ENCODE measurements at places on chromosomes 3 and 15.
A peak's percentile ranks its signal among the peaks of the same experiment; 100 is the strongest.

DNA sequence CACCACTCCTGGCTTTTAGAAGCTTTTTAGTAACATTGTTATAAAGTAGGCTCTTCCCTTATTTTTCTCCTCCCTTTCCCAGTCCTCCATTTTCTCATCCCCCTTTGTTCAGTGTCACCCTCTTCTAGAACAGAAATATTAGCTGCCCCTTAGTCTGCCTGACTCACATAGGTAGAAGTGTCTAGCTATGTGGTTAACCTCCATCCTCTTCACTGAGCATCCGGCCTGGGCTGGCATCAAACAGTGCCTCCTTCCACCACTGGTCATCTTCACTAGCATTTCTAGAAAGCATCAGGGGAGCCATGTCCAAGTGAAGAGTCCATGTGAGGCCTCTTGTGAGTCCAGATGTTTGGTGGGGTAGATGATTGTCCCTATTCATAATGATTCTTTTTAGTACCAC, 70.0 kb upstream of the SKOR1 start:
- no peak for DNase-seq

DNA sequence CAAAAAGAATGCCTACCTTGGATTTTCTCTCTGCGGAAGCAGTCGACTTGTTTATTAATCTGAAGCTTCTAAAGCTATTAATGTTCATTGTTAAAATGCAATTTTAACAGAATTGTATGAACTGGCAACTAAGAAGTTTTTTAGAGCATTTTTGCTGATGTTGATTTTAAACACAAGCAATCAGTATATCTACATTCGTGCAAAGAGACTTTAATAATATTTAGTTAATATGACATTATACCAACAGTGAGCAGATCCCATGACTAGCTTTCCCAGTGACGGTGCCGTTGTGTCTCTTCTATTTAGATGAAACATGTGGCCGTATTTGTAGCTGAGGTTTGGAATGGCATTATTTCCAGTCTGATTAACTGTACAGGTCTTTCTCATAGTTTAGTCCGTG, 88.0 kb downstream of the PEX5L start:
- DNase-seq: no peak

DNA sequence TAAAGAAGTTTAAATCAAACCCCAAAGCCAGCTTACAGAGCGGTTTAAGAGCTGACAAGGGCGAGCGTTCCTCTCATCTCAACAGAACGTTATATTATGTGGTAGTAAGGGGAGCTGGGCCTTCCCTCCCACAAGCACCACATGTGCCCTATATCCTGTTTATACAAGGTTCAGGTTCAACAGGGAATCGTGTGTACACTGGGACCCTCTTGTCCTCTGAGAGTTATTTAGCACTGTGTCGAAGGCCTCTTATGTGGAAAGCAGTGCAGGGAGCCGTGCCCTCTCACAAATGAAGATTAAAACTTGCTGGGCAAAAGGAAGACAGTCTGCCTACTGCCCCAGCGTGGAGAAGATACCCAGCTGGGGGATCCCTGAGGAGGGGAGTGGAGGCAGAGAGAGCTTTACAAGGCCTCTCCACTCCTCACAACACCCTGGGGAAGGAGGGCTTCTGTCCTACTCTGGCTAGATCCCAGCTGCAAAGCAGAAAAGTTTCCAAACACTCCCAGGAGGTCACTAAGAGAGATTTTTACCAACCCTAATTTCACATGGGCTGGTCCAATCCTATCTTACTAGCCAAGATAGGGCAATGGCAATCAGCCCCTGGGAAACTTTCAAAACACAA, 2.9 kb downstream of the TLE3 start:
- DNase-seq: no peak

GRCh38 chr15:80536716-80537115, 132.5 kb downstream of the ARNT2 start:
- no peak for DNase-seq

- DNase-seq: no peak
Measured at GRCh38 chr3:195282961-195283360, 12.0 kb upstream of the XXYLT1 start.

- DNase-seq: no peak
Measured at GRCh38 chr15:55958349-55958748, 35.1 kb downstream of the NEDD4 start.

- DNase-seq: no peak
Measured at GRCh38 chr3:134462331-134462941, 23.3 kb downstream of the ANAPC13 start.

- no peak for DNase-seq
Measured at GRCh38 chr3:153928851-153929250, 192.3 kb upstream of the ARHGEF26 start.

GRCh38 chr15:49370782-49371181, 52.3 kb upstream of the FGF7 start:
- no peak for DNase-seq

DNA sequence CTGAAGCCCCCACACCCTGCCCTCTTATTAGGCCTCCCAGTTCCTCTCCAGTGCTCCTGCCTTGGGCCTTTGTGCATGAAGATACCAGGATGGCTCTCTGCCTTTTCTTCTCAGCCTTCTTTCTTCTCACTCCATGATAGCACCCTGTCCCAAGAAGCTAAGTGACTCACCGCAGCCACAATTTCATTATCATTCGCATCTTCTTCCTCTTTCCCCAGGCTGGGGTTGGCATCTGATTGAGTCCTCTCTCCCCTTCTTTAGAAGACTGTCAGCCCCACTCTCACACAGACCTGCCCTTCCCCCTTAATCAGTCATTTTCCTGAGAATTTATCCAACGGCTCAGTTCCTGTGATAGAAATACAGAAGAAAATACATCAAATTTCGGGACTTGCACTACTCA, 102.0 kb downstream of the STAC start:
- DNase-seq: no peak

DNA sequence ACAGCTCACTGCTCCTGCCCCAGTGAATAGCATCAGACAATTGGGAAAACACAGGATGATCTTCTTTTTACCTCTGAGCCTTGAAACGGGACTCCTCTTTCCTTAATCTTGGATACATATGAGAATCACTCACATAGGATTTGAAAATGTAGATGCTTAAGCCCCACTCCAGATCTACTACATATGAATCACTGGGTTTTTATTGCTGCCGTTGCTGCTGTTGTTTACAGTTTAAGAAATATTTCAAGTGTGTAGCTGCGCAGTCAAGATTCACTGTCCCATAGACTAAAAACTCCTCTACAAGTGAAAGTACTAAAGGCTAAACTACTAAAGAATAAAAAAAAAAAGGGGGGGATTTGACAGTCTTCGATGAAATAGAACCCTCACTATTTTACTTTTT, 765.9 kb downstream of the NTRK3 start:
- no peak for DNase-seq

GRCh38 chr3:132071043-132071442, 36.2 kb upstream of the CPNE4 start:
- DNase-seq: no peak

DNA sequence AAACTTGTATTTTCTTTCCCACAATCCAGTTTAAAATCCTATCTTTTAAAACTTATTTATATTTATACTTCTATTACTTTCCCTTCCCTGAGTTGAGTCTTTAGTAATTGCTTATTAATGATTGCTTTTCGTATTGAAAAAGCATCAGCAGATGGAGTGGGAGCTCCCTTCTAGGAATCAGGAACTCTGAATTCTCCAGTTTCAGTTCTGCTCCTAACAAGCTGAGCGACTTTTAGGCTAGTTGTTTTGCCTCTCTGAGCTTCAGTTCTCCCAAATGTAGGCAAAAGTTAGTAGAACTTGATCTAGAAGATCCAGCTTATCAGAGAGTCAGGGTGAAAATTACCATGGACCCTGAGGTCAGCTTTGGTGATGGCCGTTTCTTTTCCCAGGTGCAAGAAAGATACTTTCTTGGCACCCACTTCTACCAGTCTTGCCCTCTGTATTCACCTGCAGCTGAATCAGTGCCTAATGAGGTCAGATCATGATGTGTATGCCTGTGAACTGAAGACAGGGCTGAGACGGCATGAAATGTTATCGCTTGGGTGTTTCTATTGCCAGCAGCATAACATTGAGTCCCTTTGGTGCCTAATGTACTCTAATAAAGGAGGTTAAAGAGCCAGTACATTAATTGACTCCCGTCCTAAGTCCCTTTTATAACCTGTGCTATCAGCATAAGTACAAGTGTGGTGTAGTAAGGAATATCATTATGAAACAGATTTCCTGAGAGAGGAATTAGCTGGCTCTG, 194.5 kb upstream of the TBC1D5 start:
- DNase-seq: no peak

DNA sequence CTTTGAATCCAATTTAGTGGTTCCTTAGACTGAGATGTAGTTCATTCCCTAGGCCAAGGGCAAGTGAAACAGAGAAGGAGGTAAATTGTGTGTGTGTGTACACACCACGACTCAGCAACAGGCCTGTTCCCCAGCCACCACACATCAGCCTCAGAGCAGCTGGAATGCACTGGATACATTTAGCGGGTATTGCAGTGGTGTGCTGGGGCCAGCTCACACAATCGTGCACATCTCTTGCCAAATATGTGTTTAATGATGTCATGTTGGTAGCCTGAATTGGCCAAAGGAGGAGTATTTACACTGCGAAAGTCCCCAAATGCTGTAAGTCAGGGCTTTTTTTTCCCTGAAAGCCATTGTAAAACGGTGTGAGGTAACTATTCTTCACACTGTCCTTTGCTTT, 82.3 kb downstream of the RBPMS2 start:
- no peak for DNase-seq

GRCh38 chr15:59751552-59752413, 62.7 kb upstream of the BNIP2 start:
- no peak for DNase-seq

DNA sequence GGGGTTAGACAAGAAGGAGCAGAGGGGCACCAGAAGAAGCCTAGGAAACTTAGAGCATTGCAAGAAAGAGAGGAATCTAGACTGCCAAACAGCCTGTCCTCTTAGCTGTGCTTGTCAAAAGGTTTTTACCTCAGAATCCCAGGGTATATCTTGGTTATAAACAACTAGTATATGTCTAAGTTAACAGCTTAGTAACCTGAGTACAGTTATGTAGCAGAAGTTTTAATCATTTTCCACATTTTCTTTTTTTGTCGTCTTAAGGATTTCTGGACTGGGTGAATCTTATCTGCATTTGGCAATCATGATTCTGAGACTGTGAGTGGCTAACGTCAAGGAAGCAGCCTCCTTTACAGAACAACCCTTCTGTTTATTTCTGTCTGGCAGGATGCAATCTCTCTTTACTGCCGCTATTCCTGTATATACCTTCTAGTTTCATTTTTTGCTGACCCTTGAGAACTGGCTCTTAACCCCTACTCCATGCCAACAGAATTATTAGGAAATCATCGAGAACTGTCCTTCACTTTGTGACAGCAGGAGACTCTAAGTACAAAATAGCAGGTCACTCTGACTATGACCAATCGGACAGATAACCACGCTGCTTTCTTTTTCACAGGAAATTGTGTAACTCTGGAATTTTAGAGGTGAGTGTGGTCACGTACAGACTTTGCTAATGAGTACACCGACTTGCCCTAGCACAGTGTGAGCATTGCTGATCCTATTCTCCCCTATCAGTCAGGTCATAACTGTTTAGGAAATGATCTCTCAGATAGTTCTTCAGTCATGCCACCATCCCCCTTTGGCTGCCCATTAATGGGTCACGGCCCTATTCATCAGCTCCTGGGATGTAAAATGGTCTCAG, 3.3 kb upstream of the CP start:
- DNase-seq: peak; percentile 19

- DNase-seq: no peak
Measured at GRCh38 chr3:27340534-27340933, 28.6 kb downstream of the NEK10 start.

DNA sequence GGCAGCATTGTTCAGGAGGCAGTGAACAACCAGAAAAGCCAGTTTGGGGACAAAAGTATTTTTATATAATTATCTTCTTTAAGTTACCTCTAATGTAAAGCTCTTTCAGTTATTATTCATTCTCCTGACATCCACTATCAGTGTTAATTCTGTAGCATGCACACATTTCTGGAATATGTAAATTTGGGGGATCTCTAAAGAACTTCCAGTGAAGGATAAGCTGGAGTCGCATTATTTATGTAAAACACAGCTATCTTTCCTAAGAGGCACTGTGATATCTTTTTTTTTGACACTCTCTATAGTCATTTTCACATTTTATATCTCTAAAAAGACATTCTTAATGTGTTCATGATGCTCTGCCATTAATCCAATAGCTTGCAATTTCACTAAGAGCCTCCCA, 26.7 kb downstream of the SATB1 start:
- DNase-seq: no peak

DNA sequence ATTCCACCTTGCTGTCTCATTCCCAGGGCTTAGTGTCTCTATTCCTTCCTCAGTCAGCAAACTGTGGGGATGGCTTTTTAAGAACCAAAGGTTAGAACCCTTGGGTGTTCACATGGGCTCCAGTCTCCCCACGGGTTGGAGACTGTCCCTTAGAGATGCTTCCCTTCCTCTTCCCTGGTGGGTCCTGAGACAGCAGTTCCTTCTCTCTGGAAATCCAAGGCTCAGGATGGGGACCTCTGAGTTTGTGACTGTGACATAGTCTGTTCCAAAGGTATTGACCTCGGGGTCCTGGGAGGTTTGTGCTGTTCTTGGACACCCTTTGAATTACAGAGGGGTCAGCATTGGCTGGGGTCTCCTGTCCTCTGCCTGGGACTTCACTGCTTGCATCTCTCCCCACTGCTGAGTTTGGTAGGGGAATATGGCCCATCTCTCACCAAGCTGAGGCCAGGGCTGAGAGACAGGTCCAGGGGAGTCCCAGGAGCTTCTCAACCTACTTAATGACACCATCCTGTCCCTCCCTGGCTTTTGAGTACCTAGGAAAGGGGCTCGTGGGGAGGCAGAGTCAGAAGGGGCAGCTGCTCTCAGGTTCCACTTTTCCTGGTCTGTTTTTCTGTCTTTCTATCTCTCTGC, 1.5 kb downstream of the GRM2 start:
- DNase-seq: no peak

GRCh38 chr3:185308126-185308754, 54.4 kb upstream of the EHHADH start:
- peak; percentile 53 for DNase-seq

DNA sequence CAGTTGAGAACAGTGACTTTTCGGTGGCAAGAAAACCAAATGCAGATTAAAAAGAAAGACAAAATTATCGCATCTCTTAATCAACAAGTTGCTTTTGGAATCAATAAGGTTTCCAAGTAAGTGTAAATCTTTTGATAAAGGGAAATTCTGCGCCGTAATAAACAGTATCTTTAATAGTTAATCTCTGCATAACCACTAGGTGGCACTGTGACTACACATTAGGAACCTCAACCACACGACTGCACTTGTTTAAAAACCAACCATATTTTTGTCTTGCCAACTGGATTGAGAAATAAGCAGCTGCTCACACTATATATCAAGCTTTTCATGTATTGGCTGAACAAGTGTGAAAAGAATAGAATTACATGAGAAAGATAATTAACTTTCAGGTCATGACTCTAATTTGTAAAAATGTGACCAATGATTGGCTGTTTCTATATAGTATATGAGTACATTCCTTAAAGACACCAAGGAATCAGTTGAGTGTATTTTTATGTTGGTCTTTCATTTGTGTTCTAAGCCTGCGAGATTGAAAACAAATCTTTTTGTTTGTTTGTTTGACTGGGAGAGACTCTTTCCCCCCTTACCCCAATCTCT, 72.7 kb downstream of the DZIP3 start:
- peak; percentile 31 for DNase-seq

- no peak for DNase-seq
Measured at GRCh38 chr15:68414206-68414555, 17.8 kb downstream of the ITGA11 start.

- no peak for DNase-seq
Measured at GRCh38 chr3:99777708-99778107, 40.0 kb upstream of the CMSS1 start.
